ENCODE measurements at places on chromosomes 1 and 21.

DNA sequence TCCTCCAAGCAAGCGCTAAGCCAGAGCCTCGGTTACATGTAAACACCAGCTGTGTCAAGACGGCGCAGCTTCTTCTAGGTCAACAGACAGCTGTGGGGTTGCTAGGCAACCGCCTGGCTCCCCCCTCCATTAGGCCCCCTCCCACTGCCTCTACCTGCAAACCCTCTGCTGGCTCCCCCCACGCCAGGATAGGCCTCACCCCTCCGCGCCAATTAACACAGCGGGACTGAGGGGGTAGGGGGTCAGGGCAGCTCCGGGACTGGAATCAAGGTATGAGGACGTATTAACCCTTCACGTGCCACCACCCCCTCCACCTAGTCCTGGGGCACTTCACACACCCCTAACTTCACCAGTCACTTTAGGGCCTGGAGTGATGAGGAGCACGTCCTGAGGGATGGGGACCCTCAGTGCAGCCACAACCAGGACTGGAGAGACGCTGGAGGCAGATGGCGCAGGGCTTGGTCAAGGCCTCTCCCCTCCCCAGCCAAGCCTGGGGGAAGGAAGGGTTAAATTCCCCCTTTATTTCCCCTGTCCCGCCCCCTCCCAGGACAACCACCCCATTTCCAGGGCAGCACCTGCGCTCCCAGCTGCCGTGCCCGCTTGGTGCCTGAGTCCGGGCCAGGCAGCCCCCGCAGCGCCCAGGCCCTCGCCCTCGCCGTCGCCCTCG, 37.4 kb upstream of the WASF2 start:
- DNase-seq = peak; percentile 48

- DNase-seq = no peak
Observed at GRCh38 chr1:161420763-161421455, 53.2 kb upstream of the CFAP126 start.

DNA sequence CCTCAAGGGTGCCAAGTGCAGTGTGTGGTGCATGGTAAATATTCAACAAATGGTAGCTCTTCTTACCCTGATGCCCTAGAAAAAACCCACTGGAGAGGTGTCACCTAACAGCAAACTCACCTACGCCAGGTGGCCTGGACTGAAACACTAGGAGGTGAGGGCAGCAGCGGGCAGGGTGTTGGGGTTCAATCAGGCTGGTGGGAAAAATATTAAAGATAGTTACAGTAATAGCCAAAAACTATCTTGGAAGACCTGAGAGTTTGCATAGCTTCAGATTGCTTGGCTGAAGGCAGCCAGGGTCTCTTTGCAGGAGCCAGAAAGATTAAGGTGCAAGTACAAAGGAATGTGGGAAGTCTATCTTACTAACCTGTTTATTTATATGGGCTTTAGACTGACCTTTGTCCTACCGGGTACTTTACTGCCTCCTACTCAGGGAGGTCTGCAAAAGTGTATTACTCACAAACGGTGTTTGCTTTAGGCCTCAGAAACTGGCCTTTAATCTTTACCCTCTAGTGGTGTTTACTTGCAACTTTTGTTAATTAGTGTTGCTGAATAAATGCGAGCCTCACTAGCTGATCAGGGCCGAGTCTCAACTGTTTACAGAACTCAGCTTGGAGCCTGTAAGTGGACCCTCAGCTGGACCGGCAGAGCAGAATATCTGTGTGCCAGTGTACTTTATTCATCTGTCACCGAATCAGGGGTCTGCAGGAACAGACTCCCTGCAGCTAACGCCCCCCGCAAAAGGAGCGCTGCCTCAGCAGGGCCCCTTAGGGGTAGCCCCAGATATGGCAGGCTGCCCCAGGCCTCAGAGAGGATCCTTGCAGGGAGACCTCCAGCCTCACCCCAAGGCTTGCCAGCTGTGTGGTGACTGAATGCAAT, 63.9 kb downstream of the SYF2 start:
- peak; percentile 48 for DNase-seq

DNA sequence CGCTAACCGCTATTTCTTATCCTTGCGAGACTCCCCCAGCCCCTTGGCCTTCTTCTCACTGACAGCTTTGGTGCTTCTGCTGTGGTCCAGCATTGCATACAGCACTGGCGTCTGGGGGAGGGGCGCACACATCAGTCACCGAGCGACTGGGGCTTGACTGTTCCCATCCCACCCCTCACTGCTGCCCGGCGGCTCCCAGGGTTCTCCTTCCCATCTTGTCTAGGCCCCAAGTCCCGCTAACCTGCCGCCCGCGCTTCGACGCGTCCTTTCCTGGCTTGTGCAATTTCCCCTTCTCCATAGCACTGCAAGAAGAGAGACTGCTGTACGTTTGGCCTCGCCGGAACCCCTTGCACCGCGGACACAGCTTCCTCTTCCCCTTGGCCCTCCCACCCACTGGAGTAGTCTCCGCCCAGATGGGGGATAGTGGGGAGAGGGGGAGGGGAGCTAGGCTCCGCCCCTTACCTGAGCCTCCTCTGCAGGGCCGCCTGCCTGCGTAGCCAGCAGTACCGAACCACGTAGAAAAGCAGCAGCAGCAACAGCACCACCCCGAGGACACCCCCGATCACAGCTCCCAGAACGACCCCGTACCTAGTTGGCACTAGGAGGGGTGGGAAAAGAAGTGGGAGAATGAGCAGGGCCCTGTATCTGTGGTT, 3.8 kb downstream of the MPZ start:
- DNase-seq = peak; percentile 29

- DNase-seq = peak; percentile 61
Observed at GRCh38 chr1:117059334-117059677, 820 bp upstream of the TTF2 start.

DNA sequence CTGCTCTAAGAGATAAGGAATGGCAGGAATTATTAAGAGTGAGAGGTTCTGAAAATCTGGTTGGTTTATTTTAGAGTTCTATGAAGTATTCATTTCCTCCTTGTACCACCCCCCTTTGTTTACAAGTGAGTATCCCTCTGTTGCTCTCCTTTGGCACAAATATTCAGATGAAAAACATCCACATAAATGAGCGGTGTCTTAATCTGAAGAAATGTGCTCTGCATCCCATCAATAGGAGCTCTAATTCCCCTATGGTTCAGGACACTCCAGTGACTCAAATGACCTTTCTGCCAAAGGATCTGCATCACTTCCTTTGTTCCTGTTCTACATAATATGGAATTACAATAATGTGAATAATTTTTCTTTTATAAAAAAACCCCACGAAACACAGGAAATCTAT, 16.6 kb downstream of the DDAH1 start:
- peak; percentile 66 for DNase-seq

DNA sequence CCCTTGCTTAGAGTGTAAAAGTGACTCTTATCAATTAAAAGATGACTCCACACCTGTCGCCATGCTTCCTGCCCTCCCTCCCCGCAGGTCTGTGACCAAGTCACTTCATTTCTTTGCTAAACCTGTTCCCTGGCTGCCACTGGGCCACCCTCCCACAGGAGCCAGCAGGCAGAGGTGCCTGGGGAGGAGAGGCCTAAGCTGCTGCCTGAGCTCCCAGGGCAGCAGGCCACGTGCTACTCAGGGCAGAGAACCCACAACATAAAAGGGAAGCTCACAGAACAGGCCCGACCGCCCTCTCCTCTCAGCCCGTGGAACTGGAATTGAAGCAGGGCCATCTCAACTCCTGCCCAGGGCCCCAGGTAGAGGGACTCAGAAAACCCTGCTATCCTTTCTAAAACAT, 4.9 kb downstream of the C1orf198 start:
- DNase-seq = no peak

DNA sequence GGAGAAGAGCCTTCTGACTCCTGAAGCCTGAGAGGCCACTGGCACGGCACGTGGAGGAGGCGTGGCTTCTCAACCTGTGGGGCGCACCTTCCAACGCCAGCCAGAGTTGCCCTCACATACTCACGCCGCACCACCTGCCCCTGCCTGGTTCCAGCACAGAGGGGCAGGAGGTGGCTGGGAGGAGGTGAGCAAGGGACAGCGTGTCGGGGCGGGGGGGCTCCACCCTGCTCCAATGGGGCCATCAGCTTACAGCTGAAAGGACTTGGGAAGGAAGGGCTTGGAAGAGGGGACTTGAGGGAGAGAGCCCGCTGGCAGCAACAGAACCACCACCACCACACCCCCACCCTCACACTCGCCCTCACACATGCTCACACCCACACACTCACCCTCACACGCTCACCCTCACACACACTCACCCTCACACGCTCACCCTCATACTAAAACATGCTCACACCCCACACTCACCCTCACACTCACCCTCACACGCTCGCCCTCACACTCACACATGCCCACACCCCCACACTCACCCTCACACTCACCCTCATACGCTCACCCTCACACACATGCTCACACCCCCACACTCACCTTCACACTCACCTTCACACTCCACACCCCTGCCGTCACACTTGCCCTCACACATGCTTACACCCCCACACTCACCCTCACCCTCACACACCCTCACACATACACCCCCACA, 41.6 kb upstream of the EDN2 start:
- DNase-seq = no peak

DNA sequence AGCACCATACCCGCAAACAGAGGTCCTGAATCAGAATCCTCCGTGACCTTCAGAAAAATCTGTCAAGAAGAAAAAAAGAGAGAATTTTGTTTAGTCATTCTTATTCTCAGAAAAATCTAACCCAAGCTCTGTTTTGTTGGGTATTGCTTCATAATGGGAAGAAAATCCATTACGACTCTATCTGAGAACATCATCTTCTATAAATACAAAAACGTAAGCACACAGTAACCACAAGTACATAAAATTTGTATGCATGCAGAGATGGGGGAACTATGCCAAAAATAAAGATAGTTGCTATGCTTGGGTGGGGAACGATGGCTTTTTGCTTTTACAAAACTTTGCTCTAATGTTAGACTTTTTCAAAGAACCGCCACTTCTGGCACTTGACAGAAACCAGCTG, 84.2 kb downstream of the ABCA4 start:
- no peak for DNase-seq

GRCh38 chr21:39913706-39914305, 46.6 kb downstream of the PCP4 start:
- no peak for DNase-seq

Data from M059J (cell line).